ENCODE measurements at places on chromosomes 13 and 19.

GRCh38 chr13:111862836-111863815, 203.8 kb upstream of the SOX1 start:
- DNase-seq, result no peak

GRCh38 chr19:41597600-41598041, 21.7 kb downstream of the CEACAM21 start:
- DNase-seq, result peak; percentile 40

DNA sequence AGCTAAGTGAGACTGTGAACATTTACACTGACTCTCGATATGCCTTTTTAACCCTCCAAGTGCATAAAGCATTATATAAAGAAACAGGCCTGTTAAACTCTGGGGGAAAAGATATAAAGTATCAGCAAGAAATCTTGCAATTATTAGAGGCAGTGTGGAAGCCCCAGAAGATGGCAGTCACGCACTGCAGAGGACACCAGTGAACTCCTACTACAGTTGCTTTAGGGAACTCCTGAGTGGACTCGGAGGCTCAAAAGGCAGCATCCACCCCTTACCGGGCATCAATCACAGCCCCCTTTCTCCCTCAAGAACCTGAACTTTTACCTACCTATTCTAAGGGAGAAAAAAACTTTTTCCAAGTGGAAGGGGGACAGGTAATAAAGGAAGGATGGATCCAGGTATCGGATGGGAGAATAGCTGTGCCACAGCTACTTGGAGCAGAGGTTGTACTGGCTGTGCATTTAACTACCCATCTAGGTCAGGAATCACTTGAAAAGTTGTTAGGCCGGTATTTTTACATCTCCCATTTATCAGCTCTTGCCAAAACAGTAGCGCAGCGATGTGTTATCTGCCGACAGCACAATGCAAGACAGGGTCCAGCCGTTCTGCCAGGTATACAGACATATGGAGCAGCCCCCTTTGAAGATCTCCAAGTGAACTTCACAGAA, 80.1 kb downstream of the ZNF486 start:
- no peak for DNase-seq

- DNase-seq, result no peak
Observed at GRCh38 chr13:83716121-83716520, 166.2 kb downstream of the SLITRK1 start.

GRCh38 chr13:106077017-106077416, 458.4 kb downstream of the EFNB2 start:
- DNase-seq, result no peak

DNA sequence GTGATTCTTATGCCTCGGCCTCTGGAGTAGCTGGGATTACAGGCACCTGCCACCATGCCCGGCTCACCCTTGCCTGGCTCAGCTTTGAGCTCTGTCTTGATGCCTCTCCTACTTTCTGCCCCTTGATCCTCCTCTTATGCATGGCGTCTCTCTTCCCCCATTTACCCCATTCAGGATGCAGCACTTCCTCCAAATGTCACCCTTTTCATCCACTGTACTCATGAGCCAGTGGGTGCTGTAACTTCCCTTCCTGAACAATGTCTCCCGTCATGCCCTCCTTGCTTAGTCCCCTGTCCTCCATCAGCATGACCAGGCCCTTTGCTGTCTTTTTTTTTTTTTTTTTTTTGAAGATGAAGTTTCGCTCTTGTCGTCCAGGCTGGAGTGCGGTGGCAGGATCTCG, 3.4 kb upstream of the SIGLEC9 start:
- DNase-seq, result no peak

DNA sequence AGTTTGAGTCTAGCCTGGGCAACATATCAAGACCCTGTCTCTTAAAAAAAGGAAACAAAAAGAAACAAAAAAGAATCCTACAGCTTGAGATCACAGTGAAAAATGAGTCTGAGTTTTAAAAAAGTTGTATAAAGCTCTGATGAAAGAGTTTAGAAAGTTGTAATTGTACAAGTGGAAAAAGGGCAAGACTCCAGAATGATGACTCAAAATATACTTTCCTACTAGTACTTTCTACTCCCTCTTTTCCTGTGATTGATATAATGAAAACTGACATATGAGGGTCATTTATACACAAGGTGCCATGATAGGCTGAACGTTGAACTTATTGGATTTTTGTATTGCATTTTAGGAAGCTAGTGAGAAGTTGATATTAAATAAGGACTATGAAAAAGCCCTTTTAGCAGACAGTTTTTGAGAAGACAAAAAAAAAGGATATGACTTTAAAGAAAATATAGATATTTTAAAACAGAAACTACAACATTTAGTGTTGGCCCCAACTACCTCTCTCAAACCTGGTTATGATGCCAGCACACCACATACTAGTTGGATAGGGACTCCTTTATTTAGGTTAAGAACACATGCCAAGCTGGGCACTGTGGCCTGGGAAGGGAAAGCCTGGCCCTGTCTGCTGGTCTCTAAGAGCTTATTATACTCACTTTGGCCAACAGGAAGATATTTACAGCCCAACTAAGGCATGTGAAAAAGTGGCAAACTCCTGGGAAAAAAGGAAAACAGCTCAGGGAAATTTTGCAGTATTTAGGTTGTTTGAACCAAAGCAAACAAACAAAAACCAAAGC, 116.6 kb downstream of the KL start:
- no peak for DNase-seq

DNA sequence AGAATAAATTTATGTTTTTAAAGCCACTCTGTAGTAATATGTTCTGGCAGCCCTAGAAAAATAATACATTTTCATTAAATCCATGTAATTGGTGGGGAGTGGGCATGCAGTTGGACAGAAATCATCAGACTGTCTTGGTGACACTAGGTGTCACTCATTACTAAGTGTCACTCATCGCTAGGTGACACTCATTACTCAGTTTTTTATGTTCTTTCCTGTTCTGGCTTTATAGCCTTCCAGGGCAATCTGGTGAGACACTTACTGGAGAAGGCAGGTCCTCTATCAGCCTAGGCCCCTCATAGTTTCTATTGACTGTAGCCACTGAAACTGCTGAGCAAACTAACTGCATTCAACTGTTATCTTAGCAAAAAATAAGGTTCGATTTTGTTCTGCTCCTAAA, 542.1 kb downstream of the SLITRK1 start:
- no peak for DNase-seq

GRCh38 chr13:61396121-61396520, 19.5 kb downstream of the PCDH20 start:
- no peak for DNase-seq

- DNase-seq, result no peak
Observed at GRCh38 chr13:46152627-46153328, 29.2 kb downstream of the LCP1 start.

- DNase-seq, result no peak
Observed at GRCh38 chr13:93603043-93603442, 376.4 kb downstream of the GPC6 start.

DNA sequence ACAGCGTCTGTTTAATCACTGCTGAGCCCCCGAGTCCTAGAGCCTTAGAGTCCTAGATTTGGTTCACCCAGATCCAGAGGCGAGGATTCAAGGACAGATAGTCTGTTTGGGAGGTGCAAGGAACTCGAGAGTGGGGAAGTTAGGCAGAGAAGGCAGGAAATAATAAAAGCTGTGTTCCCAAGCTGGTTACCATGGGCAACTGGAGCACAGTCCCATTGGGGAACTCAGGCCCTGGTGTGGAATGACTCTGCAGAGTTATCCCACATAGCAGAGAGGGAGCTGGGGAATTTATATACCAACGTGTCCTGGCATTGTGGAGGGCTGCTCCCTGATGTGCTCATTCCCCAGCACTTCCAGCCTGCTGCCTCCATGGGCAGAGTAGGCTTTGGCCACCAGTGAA, 9.7 kb downstream of the IGSF23 start:
- no peak for DNase-seq

- DNase-seq, result no peak
Observed at GRCh38 chr13:111251646-111252445, 68.6 kb upstream of the TEX29 start.
